Posterior cingulate gyrus (tissue), 11 donors: ENCODE measurements at places on chromosomes 16 and 17.

DNA sequence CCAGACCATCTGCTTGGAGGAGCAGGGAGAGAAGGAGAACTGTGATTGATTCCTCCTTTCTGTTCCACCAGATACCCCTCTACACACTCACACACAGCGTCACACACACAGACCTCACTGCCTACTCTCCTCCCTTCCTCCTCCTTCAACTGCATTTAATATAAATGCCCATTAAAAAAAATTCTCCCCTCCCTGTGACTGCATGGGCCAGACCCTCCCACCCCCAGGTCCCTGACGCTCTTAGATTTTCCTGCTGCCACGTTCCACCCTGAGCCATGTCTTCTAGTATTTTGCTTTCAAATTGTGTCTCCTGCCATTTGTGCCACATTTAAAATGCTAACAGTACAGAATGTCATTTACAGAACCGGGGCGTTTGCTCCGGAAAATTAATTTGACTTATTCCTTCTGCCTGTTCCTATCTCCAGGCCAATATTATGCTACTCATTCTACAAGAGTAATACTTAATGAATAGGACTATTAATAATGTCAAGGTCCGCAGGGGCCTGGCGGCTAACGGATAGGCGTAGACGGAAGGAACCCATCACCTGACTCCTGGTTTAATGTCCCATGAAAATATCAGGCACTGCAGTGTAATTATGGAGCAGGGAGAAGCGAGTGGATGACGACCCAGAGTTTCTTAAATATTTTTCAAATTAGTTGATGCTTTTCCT lies 100.2 kb downstream of the MRM1 start:
- no peak for DNase-seq

DNA sequence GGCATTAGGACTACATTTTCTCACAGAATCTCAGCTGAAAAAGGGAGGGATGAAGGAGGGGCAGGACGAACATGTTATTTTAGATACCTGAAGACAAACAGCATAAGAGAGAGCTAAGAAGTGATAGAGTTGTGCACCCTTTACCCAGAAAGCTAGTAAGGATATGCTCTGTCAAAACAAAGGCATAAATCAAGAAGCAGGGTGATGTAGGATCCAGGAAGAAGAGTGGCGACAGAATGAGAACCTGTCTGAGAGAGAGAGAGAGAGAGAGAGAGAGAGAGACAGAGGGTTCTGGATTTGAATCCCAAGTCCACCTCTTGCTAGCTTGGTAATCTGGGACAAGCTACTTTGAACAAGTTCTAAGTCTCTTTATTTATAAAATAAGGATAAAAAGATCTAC lies 103.4 kb downstream of the SPAG9 start:
- no peak for DNase-seq

DNA sequence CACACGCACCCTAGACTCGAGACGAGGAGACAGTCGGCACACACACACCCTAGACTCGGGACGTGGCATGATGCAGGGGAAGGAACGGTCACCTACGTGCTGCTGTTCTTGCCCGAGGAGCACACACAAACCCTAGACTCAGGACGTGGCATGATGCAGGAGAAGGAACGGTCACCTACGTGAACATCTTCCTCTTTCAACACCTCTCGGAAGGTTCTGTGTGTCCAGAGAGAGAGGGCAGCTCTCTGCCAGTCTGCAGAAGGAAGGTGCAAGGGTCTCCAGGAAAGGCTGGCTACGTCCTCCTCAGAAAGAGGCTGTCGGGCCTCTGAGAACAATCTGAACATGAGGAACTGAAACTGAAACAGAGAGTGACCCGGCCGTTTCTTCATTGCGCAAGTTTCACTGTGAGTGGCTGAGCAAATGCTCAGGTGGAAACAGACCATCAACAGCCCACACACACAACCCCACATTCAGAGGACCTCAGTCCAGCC lies 43.4 kb downstream of the ZNF276 start:
- no peak for DNase-seq

DNA sequence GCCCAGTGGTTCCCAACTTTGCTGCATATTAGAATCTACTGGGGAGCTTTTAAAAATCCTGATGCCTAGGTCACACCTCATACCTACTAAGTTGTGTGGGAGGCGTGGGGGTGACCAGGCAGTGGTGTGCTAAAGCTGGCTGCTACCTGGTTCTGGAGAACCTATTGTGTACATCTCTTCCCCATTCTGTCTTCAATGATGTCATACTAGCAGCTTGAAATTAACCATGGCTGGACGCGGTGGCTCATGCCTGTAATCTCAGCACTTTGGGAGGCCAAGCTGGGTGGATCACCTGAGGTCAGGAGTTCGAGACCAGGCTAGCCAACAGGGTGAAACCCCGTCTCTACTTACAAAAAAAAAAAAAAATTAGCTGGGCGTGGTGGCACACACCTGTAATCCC lies 11.3 kb upstream of the NLK start:
- DNase-seq: no peak

GRCh38 chr17:32596628-32597027 lies 109.8 kb downstream of the CDK5R1 start:
- no peak for DNase-seq

DNA sequence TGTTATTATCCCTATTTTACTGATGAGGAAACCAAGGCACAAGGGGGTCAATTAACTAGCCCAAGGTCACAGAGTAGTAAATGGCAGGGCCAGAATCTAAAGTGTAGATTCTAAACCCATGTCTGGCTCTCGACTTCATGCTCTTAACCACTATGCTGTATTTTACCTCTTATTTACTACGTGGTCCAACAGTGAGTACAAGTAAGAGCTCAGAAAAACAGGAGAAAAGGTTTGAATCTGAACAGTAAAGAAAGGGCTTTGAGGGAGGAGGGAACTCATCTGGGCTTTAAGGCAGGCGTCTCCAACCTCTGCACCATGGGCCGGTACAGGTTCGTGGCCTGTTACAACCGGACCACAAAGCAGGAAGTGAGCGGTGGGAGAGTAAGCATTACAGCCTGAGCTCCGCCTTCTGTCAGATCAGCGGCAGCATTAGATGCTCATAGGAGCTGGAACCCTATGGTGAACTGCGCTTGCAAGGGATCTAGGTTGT lies 62.9 kb downstream of the SMURF2 start:
- DNase-seq: no peak

DNA sequence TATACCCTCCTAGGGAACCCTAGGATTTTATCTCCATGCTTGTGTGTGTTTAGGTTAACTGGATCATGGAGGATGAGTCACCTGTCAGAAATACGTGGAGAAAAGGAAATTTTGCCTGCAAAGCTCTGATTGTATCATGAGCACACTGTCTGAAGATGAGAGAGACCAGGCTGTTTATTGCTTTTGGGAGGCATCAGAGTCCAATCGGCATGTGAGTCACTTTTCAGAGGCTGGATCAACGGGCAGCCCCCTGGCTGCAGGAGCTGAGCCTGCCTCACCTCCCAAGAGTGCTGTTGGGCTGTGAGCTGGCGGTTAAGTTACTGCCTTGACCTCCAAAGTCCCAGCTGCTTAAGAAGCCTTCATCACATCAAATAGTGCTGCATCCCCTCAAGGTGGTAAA lies 41.5 kb upstream of the MED9 start:
- DNase-seq: no peak

- DNase-seq: no peak
Measured at GRCh38 chr16:69469807-69470561, 45.6 kb downstream of the CYB5B start.

DNA sequence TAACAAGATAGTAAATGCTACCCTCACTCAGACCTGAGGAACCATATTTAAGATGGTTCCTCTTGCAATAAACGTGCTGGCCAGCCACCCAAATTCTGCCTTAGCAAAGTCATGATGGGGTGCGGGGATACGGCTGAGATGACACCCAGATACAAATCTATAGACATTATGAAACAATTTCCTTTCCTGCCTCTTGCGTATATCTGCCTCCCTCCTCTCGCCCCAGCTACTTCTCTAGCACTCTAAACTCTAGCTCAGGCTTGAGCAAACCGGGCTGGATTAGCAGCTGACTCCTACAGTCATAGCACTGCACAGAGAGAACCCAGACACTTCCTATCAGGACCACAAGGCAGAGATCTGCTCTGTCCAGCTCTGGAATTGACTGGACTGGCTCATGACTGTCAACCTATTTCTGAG lies 22.3 kb downstream of the CD300LF start:
- no peak for DNase-seq

DNA sequence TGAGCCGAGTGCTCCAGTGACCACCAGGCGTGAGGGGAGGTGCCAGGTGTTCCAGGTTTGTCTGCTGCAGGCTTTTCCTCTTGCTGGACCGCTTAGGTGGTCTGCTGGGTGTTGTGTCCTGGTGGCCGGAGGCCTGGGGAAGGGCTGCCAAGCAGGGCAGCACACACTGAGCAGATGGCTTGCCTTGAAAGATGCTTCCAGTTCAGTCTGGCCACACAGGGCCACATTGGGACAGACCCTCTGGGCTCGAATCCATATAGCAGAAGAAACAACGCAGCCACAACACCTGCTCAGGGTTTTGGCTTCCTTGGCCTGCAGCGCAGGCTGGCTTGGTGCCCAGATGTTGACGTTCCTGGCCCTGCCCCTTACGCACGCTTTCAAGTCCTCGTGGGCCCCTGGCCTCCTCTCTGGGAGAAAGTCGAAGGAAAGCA lies 24.8 kb downstream of the GINS2 start:
- no peak for DNase-seq

- no peak for DNase-seq
Measured at GRCh38 chr16:84448444-84448843, 56.0 kb downstream of the MEAK7 start.

DNA sequence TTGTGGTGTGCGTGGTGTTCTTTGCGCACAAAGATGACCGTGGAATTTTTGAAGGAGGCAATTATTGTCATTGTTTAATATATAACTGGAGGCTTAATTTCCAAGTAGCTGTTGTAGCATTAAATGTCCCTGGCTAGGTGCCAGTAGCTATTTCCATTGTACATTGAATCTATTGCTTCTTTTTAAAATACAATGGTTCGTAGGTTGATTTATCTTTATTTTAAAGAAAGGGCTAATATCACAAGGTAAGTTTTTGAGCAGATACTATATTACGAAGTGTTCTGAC lies 127.1 kb downstream of the RPTOR start:
- DNase-seq: no peak

DNA sequence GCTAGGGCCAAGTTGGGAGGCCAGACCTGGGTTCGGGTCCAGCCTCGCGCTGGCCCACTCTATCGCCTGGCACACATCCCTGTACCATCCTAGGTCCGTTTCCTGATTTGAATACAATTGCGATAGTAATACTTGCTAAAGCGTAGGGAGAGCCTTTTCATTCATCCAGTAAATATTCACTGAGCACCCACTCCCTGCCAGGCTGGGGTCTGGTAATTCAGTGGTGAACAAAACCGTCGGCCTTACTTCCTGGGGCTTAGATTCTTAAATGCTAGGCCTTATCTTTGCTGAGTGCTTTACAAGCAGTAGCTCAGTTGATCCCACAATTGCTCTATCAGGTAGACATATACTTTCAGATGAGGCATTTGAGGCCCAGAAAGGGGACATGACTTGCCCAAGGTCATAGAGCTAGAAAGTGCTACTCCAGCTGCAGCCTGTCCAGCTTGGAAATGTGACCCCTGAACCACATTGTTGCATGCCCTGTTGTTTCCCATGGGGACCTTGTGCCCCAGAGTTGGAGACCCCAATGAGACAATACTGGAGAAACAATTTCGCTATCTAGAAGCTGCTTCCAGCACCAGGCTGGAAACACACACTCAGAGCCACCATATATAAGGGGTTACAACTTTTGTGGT lies 691 bp downstream of the USB1 start:
- DNase-seq: peak; percentile 10

DNA sequence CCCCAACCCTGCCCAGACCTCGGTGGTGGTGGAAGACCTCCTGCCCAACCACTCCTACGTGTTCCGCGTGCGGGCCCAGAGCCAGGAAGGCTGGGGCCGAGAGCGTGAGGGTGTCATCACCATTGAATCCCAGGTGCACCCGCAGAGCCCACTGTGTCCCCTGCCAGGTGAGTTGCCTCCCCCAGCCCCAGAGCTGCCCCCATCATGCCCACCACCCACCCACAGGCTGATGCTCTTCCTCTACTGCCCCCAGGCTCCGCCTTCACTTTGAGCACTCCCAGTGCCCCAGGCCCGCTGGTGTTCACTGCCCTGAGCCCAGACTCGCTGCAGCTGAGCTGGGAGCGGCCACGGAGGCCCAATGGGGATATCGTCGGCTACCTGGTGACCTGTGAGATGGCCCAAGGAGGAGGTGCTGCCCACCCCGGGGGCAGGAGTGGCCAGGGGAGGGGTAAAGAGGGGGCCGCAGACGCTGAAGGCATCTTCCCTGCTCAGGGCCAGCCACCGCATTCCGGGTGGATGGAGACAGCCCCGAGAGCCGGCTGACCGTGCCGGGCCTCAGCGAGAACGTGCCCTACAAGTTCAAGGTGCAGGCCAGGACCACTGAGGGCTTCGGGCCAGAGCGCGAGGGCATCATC lies 8.4 kb downstream of the GALK1 start:
- no peak for DNase-seq

GRCh38 chr17:17127730-17128291 lies 78.3 kb downstream of the PLD6 start:
- DNase-seq: no peak

GRCh38 chr17:80264205-80265075 lies 3.8 kb downstream of the RNF213 start:
- no peak for DNase-seq

DNA sequence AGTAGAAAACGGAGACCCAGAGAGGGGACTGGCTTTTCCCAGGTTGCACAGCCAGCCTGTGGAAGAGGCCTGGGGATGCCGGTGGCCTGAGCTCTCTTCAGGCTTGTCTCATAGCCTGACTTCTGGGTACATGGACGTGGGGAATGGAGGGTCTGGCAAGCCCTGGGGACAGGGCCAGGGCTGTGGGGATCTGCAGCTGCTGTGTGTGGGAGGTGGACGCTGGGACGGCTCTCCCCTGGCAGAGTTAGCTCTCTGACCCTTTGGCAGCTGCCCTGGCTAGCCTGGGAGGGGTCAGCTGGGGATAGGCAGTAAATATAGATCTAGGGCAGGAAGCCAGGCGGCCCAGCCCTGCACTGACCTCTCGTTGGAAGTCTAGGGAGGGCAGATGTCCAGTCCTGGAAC lies 20.5 kb downstream of the SLC4A1 start:
- no peak for DNase-seq

DNA sequence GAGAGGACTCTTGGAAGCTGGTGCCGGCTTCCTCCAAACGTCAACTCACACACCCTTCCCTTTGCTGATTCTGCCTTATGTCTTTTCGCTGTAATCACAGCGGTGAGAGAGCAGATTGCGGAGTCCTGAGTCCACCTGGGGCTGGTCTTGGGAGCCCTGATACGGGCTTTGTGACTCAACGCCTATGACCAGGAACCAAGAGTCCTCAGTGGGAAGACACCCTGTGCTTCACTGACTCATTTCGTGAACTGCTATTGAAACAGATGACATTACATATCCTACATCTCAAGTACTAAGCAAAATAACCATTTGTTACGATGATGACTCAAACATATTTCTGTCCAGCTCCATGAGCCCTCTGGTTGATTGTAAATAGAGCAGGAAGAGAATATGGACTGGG lies 90.7 kb upstream of the CREBBP start:
- DNase-seq: no peak

DNA sequence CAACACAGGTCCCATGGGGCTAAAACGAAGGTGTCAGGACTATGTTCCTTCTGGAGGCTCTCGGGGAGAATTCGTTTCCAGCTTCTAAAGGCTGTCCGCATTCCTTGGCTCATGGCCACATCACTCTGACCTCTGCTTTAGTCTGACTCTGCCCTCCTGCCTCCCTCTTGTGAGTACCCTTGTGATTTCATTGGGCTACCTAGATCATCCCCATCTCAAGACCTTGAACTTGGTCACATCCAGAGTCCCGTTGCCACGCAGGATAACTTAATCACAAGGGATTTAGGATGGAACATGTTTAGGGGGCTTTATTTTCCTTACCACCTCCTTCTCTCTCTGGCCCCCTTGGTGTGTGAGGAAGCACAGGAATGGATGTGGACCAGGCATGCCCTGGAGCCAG lies 160.9 kb upstream of the PLCG2 start:
- no peak for DNase-seq
